ENCODE measurements at places on chromosomes 1 and 21.

DNA sequence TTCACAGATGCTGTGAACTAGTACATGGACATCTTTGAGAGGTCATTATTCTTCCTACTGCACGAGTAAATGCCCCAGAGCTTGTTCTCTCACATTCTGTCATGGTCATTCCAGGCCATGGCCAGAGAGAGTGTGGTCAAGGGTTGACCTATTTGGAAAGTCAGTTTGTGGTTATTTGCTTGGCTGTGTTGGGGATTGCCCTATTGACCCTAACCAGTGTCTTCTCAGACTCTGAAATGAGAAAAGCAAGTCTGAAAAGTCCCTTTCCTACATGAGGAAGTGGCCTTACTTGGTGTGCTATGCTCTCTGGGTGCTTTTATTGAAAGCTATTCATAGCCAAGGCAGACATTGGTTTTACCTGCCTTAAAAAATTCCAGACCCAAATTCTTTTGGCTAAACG lies 26.6 kb downstream of the CLIC6 start:
- no peak for DNase-seq

GRCh38 chr1:236140705-236141446 lies 1.5 kb upstream of the GPR137B start:
- peak; percentile 66 for DNase-seq

- no peak for DNase-seq
Measured at GRCh38 chr1:19477284-19478249, 7.8 kb downstream of the CAPZB start.

- no peak for DNase-seq
Measured at GRCh38 chr1:192442736-192443135, 125.9 kb downstream of the RGS21 start.

DNA sequence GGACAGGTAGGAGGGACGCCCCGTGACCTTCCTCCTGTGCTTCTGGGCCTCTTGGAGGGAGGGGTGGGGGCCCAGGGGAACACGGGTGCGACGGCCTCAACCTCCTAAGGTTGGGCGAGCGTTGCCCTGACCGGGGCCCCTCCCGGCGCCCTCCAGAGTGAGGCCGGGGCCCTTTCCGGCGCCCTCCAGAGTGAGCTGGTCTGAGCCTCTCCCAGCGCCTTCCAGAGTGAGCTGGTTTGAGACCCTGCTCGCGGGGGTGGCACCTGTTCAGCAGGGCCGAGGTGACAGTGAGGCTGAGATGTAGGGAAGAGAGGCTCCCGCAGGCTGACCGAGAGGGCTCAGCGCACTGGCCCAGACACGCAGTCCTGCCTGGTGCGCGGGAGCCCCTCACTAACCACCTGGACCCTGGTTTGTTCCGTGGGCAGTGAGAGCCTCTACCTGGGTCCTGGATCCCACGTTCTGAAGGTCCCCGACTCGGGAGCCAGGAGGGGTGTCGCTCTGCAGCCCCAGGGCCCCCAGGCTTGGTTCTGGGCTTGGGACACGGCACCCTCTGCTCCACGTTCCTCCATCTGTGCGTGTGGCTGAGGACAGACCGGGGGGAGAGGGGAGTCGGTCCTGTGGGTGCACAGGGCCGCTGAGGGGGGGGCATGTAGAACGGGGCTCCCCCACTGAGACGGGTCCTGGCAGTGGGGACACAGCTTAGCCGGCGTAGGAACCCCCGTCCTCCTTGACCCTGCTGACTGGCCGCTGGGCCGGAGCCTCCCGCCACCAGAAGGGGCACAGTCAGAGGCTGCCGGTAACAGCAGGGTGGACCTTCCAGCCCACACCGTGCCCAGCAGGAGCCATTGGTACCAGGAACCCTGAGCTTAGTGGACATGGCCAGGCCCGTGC lies 1.4 kb downstream of the COL6A1 start:
- peak; percentile 71 for DNase-seq

- DNase-seq: peak; percentile 63
Measured at GRCh38 chr1:204453141-204453772, 41.3 kb downstream of the PIK3C2B start.

GRCh38 chr1:236982380-236982779 lies 21.9 kb downstream of the MT1HL1 start:
- DNase-seq: peak; percentile 20

GRCh38 chr1:200174525-200175295 lies 147.2 kb downstream of the NR5A2 start:
- DNase-seq: no peak

DNA sequence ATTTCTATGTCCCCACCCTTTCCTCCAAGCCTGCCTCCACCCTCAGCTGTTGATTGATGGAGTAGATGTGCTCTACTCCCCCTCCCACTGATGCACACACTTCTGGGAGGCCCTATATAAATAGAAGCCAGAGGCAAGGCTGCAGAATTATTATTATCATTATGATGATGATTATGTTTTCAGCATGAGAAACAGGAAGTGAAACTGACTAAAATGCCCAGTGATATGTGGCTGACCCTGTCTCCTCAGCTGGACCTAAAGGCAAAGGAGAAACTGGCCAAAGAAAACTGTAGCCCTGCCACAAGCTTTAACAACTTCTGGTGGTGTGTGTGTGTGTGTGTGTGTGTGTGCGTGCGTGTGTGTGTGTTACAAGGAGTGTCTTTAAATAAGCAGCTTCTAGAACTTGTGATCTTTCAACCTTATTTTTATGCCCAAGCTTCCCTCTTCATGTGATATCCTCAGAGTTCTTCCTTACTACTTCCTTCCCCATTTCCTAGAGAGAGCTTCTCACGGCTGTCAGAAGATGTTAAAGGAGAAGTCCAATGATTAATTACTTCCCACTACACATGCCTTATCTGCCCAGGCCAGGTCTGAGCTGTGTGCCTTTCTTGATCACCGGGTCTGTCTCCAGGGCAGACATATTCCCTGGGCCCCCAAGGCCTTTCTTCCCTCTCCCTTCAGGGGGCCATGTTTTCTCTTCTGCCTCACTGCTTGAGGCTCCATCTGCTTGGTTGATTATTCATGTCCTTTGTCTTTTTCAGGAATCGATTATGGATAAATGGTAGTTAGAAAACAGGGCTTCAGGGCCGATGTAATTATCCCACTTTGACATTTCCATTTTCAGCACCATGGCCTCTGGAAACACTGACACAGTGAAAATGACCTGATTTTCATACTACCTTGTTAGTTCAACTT lies 11.6 kb upstream of the MAPKAPK2 start:
- no peak for DNase-seq

GRCh38 chr1:154115180-154115579 lies 39.7 kb downstream of the NUP210L start:
- no peak for DNase-seq

- DNase-seq: no peak
Measured at GRCh38 chr1:221172841-221173240, 293.6 kb downstream of the HLX start.

DNA sequence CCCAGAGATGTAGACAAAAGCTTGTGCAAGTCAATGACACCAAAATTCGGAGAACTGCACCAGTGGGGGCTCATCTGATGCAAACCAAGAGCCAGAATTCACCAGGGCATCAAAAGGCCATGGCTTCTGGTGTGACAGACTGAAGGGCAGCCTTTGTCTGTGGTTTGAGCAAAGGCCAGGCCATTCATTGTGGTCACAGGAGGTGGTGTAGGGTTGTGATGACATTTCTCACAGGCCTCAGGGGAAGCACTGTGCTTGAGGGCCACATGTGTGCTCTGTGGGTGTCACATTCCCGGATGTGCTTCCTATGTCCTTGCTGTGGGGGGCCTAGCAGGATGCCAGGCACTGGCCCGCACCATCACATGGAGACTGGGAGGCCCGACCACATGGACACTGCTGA lies 22.5 kb upstream of the KCNE1 start:
- DNase-seq: no peak

GRCh38 chr21:15051644-15052458 lies 12.9 kb downstream of the NRIP1 start:
- no peak for DNase-seq

GRCh38 chr1:14373081-14373758 lies 225.3 kb upstream of the KAZN start:
- no peak for DNase-seq

DNA sequence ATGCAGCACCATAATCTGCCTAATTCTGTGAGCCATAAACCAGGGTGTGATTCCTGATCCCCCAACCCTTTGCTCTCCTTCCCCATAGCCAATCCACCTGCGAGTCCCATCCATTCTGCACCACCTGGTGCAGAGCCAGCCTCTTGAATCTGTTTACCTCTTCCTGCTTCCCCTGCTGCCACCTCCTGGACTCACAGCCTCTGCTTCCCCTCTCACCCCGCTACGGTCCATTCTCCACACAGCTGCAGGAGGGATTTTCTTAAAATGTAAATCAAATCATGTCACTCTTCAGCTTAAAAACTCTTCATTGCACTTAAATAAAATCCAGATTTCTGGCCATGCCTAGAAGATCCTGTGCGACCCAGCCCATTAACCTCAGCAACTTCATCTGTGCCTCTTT lies 186.7 kb downstream of the FOXD2 start:
- DNase-seq: peak; percentile 91

- no peak for DNase-seq
Measured at GRCh38 chr1:9992910-9993309, 4.1 kb upstream of the RBP7 start.

DNA sequence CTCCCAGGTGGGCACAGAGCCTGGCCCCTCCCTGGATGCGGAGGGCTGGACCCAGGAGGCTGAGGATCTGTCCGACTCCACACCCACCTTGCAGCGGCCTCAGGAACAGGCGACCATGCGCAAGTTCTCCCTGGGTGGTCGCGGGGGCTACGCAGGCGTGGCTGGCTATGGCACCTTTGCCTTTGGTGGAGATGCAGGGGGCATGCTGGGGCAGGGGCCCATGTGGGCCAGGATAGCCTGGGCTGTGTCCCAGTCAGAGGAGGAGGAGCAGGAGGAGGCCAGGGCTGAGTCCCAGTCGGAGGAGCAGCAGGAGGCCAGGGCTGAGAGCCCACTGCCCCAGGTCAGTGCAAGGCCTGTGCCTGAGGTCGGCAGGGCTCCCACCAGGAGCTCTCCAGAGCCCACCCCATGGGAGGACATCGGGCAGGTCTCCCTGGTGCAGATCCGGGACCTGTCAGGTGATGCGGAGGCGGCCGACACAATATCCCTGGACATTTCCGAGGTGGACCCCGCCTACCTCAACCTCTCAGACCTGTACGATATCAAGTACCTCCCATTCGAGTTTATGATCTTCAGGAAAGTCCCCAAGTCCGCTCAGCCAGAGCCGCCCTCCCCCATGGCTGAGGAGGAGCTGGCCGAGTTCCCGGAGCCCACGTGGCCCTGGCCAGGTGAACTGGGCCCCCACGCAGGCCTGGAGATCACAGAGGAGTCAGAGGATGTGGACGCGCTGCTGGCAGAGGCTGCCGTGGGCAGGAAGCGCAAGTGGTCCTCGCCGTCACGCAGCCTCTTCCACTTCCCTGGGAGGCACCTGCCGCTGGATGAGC lies 34.2 kb downstream of the TRIM11 start:
- DNase-seq: no peak

DNA sequence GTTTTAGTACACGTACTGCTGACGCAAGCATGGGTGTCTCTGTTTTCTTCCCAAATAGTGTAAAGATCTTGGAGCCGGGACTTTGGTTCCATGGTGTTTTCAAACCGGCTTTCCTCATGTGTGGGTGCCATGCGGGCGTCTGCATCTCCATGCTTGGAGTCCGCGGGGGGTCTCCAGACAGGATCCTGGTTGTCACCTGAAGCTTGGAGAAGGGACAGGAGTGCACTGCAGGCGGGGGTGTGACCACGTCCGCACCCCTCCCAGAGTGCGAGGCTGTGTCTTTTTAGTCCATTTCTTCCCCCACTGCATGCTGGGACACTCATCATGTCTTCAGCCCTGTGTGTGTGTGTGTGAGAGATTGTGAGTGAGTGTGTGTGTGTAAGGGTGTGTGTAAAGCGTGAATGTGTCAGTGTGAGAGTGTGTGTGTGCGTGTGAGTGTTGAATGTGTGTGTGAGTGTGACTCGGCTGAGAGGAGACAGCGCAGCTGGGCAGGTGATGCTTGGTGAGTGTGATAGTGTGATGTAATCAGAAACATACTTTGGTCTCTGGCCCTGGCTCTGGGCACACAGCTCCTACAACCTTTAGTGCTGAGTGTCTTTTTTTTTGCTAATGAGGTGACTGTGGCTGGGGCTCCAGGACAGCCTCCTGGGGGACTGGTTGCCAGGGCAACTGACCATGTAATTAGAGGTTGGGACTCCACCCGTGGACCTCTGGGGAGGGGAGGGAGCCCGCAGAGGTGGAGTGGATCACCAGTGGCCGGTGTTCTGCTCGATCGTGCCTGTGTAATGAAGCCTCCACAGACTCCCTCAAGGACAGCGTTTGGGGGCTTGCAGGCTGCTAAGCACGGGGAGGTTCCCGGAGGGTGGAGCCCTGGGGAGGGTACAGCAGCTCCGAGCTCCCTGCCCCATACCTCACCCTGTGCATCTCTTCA lies 55.1 kb downstream of the AGPAT3 start:
- peak; percentile 61 for DNase-seq

DNA sequence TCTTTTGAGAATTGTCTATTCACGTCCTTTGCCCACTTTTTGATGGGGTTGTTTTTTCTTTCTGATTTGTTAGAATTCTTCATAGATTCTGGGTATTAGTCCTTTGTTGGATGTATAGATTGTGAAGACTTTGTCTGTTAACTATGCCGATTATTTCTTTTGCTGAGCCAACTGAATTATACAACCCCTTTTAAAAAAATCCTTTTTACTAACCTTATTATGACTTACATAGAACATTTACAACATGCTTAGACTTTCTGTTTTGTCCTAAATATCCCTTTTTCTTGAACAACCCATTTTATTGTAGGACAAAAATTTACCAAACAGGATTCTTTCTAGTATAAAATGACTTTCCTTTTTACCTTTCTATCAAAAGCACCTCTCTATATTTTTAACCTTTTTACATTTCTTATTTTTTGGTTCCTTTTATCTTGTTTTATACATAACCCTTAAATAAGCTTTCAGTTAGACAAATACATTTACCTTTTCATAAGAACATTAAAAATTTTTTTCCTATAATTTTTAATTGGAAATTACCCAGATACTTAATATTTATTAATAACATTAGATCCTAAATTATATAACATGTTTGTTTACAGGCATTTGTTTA lies 70.4 kb upstream of the TTLL7 start:
- DNase-seq: no peak

DNA sequence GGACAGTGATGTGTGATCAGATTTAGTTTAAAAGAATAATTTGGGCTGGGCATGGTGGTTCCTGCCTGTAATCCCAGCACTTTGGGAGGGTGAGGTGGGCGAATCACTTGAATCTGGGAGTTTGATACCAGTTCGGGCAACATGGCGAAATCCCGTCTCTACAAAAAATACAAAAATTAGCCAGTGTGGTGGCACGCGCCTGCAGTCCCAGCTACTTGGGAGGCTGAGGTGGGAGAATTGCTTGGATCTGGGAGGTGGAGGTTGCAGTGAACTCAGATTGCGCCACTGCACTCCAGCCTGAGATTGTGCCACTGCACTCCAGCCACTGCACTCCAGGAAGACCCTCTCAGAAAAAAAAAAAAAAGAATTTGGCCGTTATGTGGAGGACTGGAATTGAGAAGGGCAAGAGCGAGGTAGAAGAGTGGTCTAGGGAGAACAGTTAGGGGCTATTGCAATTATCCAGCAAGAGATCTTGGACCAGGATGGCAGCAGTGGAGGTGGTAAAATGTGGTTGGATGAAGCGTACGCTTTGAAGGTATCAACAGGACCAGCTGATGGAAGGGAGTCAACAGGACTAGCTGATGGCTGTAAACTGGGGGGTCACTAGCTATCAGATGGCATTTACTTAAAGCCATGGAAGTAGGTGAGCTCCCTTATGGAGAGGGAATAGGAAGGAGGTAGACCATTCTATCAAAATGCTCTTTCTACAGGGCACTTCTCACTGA lies 9.6 kb downstream of the BTBD19 start:
- no peak for DNase-seq

All from endodermal cell (in vitro differentiated cells).